NCI-H187 (cell line): ENCODE measurements at places on chromosomes 5 and 9.

GRCh38 chr5:148398698-148399121 lies 15.0 kb downstream of the FBXO38 start:
- DNase-seq, result no peak

DNA sequence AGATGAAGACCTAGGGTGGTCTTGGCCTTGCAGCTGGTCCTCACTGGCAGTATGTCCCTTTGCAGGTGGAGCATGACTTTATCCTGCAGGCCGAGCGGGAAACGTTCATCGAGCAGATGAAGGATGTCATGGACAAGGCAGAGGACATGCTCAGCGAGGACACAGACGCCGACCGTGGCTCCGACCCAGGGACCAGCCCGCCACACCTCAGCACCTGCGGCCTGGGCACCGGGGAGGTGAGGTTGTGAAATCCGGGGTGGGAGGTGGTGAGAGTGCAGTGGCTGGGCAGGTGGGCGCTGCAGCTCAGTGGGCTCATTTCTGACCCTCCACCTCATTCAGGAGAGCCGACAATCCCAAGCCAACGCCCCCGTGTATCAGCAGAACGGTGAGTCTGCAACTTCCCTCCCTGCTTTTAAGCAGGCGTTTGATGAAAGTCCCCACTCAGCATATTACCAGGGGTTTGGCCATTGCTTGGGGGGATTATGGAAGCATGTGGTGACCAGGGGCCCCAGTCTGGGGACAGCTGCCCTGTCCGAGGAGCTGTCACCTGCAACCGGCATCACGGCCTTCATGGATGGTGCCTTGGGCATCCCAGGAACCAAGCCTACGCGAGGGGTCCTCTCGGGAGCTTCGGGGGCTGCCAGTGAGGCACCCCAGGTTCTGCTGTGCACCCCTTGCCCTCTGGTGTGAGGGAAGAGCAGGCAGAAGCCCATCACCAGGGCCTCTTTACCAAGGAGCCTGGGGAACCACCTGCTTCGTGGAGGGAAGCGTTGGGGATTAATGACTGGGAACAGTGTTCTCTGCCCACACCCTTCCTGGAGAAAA lies 84.0 kb downstream of the WNK2 start:
- DNase-seq, result no peak

- no peak for DNase-seq
Measured at GRCh38 chr5:37662789-37663485, 176.9 kb downstream of the GDNF start.

- DNase-seq, result no peak
Measured at GRCh38 chr9:109861499-109861898, 81.5 kb downstream of the PALM2AKAP2 start.

DNA sequence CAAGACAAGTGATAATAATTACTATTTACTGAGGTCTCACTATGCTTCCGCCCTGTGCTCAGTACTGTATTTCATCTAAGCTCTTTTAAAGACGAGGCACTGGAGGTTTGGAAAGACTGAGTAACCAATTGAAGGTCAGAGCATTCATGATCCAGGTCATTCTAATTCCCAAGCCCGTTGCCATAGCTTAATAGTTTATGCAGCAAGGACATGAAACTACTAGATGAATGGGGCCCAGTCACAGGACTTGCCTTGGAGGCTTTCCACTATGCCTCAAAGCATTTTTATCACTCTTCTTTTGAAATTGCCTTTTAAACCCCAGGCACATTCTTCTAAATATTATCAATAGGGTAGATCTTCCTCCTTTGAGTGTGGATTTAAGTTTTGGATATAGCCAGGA lies 17.2 kb upstream of the NFIB start:
- no peak for DNase-seq

DNA sequence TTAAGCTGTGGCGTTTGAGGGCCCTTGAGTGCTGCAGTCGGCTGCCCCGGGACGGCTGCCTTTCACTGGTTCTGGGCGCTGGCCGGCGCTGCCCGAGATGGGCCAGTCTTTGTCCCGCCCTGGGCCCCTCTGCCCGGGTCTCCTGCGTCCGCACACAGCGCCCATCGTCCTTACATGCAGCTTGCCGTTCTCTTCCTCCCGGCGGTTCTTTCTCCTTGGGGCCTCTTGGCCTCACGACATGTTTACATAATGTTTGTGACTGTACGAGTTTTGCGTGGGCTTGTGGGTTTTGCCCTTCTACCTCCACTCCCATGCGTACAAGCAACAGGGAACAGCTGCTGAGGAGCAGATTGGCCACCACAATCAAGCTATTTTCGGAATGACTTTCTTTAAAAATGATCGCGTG lies 618 bp downstream of the TNPO1 start:
- DNase-seq, result peak; percentile 44

DNA sequence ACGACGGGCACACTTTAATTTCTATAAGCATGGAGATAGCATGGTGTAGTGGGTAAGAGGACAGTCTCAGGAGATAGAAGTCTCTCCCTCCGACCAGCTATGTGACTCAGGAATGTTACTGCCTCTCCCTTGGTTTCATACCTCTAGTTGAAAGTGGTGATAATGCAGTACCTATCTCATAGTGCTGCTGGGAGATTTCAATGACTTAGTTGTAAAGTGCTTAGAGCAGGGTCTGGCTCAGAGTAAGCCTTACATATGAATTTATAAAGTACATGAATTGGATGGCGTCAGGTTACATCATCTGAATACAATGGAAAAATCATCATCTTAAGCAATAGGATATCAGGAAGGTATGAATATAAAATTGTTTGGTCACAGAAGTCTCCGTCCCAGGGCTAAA lies 952.8 kb upstream of the EDIL3 start:
- DNase-seq, result no peak

GRCh38 chr5:96001262-96001661 lies 39.6 kb upstream of the ELL2 start:
- DNase-seq, result no peak

DNA sequence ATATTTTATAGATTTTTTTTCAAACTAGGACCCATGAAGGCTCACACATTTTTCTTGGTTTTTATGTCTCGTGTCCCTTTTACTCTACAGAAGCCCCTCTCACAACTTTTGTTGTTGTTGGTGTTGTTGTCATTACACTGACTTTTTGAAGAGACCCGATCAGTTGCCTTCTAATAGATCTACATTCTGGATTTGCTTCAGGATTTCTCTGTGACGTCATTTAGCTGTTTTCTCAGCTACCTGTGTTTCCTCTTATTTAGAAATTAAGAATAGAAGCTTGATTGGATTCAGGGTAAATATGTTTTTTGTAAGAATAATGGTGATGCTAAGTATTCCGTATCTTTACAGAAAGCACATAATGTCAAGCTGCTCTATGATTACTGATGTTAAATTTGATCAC lies 213.3 kb upstream of the ZNF462 start:
- DNase-seq, result no peak

DNA sequence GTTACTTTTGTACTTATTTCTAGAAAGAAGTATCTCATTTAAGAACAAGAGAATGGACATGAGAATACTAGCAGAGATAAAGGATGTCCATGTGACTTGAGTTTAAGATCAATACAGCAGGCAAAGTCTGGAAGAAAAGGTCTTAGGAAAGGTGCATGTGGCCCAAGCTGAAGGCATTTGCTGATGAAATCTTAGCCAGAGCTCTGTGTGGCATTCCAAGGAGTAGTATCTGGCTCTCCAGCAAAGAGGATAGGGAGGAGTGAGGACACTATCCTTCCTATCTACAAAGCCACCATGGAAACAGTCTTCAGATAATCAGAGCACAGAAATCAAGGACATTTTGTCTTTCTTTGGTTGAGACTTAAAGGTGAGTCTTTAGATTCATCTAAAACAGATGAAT lies 244.1 kb upstream of the RGMB start:
- DNase-seq, result no peak

GRCh38 chr5:105868038-105868780 lies 1802.5 kb downstream of the EFNA5 start:
- DNase-seq, result no peak

GRCh38 chr9:22813529-22813928 lies 366.9 kb downstream of the DMRTA1 start:
- no peak for DNase-seq

GRCh38 chr5:143484601-143485000 lies 81.1 kb upstream of the NR3C1 start:
- DNase-seq, result no peak

DNA sequence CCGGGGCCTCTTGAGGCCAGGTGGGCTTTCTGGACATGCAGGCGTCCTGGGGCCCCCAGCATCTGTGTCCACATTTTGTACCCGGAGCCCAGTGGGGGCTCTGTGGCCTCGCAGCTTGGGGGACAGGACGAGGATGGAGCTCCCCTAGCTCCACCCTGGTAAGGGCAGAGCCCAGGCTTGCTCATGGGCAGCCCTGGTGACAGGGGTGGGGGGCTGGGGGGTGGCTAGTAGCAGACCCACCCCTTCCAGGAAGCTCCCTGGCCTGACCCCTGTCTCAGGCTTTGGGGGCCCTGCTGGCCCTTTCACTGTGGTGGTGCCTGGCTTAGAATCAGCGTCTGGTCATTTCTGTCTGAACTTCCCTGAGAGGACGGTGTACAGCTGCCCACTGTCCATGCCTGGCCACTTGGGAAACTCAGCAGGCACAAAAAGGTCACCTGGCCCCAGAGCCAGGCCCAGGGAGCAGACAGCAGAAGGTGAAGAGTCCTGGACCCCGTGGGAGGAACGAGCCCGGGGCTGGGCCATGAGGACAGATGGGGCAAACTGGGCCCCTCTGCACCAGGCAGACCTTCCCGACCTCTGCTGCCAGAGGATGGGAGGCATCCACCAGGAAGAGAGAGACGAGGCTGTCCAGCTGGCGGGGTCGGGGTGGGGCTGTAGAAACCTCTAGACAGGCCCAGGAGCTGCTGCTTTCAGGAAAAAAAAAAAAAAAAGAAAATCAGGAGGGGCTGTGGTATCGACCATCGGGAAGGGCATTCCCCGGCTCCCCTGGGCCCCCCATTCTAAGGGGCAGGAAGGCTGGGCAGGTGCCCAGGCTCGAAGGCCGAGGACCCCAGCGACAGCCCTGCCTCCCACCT lies 52.8 kb downstream of the EXD3 start:
- DNase-seq, result no peak

DNA sequence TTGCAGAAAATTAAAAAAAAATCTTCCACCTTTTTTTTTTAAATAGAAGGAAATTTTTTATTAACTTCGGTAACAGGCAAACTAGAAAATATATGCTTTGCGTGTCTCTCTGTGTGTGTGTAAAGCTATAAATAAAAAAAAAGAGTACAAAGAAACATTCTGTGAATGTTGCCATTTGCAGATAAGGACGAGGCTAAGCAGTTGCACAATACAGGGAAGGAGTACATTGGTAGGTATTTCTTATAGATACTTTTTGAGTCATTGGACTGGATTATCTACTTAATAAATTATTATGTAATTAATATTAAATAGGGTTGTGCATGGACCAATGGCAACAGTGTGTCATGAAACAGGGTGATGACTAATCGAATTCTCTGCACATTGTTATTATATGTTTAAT lies 102.4 kb downstream of the CAMK4 start:
- DNase-seq, result no peak

- no peak for DNase-seq
Measured at GRCh38 chr5:106680330-106680729, 990.4 kb downstream of the EFNA5 start.

DNA sequence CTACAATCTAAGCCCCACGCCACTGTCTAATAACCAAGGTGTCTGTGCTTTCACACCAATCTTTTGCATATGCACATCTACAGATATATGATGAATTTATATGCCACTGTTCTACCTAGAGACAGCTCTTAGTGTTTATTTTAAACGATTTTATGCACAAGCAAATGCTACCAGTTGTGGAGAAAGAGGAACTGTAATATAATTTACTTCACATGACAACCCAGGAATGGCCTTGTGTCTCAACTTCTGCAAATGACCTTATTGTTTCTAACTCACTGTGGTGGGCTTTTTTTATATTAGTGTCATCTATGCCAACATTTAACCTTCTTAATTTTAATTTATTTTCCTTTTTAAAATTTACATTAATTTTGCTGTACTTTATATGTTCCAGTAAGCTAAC lies 531.1 kb upstream of the TLE4 start:
- DNase-seq, result no peak

GRCh38 chr9:129208207-129209032 lies 30.4 kb upstream of the IER5L start:
- DNase-seq, result no peak

DNA sequence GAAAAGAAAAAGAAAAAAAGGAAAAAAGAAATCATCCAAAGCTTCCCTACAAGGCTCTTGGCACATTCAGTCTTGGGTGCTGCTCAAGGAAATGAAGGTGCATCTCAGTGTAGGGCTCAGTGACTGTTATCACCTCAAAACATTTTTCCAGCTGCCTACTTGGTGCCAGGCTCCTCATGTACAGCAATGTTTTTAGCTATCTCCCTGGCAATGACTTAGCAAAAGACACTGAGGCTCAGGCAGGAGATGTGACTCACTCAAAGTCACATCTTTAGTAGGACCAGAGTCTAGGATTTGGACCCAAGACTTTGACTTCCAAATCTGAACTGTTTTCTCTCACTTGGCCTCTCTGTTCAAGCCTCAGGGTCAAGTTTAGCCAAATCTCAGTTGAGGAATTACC lies 264.2 kb downstream of the CRB2 start:
- DNase-seq, result no peak

DNA sequence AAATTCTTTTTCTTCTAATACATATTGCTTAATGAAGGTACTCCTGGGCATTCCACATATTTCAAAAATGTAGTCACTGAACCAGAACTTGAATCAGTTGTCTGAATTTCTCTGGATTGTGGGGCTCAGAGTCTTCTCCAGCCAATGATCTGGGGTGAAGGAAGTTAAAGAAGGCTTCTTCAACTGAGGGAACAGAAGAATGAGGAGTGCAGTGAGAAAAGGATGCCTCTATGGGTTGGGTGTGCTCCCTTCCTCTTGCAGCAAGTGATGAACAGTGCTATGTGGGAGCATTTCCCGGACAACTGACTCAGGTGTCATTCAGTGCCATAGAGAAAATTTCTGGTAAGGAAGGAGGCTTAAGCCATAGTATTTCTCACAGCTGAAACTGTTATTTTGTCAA lies 7.9 kb downstream of the LNPEP start:
- DNase-seq, result no peak

GRCh38 chr9:32906213-32906612 lies 95.2 kb downstream of the APTX start:
- DNase-seq, result no peak

GRCh38 chr5:159242656-159243055 lies 20.4 kb upstream of the UBLCP1 start:
- no peak for DNase-seq

DNA sequence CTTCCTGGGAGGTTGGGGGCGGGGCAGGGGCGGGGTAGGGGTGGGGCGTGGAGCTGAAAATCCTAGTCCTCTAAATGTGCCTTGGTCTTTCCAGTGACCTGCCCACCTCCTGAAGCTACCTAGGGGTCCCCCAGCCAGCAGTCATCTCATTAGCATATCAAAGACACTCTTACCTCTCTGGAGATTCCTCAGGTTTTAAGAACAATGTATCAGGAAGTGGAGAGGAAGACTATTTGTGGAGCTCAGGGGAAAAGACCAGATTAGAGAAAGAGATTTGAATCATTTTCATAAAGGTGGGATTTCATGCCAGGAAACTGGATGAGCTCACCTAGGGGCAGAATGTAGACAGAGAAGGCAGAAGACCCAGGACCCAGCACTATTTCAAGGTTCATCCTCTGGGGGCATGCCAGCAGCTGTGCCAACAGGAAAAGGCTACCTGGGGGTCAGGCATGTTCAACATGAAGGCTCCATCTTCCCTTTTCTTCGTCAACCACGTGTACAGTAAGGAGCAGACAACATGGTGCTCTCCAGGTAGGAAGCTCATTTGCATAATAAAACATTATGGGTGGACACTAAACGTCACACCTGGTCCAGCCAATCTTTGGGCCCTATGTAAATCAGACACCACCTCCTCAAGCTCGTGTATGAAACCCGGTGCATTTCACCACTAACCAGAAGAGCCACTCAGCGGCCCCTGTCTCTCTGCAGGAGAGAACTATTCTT lies 6.9 kb downstream of the GMCL2 start:
- DNase-seq, result no peak
